ENCODE measurements at places on chromosomes 13 and 19.

DNA sequence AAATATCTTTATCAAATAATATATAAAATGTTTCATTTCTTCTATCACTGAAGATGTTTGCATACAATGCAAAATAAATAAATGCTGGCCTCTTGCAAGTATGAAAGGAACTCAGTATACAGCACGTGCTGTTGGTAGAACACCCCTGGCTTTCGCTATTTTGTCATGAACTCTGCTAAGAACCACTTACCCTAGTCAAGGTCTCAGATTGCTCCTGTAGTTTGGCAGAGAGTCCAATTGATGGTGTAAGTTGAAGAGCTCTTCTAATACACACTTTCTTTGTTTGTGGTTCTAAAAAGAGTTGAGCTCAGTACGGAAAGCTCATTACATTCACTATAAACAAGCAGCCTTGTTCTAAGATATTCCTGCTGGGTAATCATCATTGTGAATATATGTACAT, 1258.9 kb downstream of the EFNB2 start:
- no peak for DNase-seq

GRCh38 chr13:98494769-98495168, 82.1 kb downstream of the STK24 start:
- no peak for DNase-seq

GRCh38 chr19:51339313-51339686, 2.6 kb downstream of the VSIG10L start:
- no peak for DNase-seq

DNA sequence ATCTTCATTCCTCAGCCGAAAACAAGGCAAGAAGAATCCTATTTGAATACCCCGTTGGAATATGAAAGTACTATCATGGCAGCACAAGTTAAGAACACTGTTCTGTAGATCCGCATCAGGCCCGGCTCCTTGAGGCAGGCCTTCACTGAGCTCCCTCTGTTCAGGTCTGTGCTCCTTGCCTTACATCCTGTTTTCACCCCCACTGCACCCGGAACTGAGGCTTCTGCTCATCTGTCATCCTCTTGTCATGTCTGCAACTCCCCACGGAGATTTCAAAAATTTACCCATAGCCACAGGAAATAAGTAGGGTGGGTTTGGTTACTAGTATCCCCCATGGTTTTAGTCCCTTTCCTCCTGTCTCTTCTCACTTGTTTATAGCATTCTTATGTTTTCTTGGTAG, 861.9 kb downstream of the GPC5 start:
- DNase-seq = no peak

DNA sequence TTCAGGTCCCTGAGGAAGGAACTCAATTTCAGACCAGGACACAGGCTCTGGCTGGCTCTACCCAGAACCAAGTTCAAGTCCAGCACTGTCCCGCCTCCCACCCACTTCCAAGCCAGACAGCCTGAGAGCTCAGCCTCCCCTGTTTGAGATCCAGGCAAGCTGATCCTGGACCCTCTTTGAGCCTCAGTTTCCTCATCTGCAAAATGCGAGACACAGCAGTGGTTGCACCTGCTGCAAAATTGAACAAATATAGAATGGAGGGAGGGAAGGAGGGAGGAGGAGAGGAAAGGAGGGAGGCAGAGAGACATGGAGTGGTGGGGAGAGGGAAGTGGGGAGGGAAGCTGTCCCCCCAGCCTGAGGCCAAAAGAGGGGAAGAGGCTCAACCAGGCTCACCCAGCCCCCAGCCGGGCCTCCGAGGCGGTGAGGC, 751 bp downstream of the TMEM221 start:
- no peak for DNase-seq

GRCh38 chr13:36436811-36437210, 4.5 kb downstream of the CCNA1 start:
- DNase-seq = no peak

- DNase-seq = no peak
These were observed 5.9 kb upstream of the CACNG7 start for GRCh38 chr19:53903055-53903680.

DNA sequence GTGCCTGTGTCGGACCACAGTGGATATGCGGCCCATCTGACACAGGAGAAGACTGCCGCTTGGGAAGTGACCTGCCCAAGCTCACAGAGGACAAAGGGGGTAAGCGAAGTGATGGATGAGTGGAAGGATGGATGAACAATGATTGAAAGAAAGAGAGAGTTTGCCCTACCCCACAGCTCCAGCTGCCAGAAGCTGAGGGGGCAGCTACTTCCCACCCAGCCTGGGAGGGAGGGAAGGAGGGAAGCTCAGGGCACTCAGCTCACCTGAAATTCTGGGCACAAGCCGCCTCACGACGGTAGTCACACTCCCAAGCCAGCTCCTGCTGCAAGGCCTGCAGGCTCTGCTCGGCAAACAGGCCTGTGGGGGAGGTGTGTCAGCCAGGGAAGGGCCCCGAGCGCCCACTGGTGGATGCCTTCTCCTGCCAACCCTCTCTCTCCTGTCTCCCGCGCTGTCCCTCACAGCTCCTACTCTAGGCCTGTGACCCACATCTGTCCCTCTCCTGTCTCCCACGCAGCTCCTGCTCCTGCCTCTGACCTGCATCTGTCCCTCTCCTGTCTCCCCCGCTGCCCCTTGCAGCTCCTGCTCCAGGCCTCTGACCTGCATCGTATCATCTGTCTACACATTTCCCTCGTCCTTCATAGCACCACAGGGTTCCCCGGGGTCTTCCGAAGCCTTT, 12.0 kb upstream of the NUMBL start:
- DNase-seq = no peak

GRCh38 chr19:823565-824121, 1.9 kb upstream of the PLPPR3 start:
- peak; percentile 66 for DNase-seq

DNA sequence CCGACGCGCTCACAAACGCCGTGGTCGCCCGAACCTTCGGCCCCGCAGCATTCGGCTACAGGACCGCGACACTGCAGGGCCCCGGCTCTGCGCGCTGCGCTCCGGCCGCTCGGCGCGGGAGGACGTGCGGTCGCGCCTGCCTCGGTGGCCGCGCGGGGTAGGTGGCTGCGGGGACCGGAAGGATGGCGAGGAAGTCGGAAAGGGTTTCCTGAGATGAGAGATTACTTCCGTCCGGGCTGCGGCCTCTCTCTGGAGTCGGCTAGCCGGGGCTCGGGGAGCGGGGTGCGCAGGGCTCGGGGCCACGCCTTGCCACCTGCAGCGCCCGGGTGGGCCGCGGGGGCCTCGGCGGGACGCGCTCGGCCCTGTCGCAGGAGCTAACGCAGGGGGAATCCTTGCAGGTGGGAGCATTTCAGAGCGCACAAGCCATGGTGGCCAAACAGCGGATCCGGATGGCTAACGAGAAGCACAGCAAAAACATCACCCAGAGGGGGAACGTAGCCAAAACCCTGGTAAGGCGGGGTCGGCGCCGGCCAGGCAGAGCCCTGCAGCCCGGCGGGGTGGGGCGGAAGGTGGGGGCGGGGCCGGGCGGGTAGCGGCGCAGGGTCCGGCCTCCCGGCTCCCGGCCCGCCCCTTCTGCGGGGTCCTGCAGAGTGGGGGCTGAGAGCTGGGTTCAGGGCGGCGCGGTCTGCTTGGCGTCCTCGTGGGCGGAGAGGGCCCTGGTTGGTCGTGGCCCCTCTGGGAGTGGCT, at the start of gene SERP2:
SERP2 (plus strand) TSS at position 224 of the 747 bp plus-strand sequence; CDS start at position 426, 202 bp downstream.
- peak; percentile 64 for DNase-seq

DNA sequence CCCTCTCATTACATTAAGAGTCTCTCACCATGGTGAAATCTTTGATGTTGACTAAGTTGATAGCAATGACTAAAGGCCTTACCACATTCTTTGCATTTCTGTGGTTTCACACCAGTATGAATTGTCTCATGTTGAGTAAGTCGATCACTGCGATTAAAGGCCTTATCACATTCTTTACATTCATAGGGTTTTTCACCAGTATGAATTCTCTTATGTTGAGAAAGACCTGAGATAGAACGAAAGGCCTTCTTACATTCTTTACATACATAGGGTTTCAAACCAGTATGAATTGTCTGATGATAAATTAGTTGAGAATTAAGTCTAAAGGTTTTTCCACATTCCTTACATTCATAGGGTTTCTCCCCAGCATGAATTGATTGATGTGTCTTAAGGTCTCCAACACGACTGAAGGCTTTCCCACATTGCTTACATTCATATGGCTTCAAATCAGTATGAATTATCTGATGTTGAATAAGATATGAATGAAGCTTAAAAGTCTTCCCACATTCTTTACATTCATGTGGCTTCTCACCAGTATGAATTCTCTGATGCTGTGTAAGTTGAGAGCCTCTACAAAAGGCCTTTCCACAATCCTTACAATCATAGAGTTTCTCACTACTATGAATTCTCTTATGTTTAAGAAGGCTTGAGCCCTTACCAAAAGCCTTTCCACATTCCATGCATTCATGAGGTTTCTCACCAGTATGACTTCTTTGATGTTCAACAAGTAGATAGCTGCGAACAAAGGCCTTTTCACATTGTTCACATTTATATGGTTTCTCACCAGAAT, 45.6 kb downstream of the ZNF283 start:
- no peak for DNase-seq

- DNase-seq = no peak
These were observed 9.3 kb downstream of the UPK1A start for GRCh38 chr19:35675589-35676140.

DNA sequence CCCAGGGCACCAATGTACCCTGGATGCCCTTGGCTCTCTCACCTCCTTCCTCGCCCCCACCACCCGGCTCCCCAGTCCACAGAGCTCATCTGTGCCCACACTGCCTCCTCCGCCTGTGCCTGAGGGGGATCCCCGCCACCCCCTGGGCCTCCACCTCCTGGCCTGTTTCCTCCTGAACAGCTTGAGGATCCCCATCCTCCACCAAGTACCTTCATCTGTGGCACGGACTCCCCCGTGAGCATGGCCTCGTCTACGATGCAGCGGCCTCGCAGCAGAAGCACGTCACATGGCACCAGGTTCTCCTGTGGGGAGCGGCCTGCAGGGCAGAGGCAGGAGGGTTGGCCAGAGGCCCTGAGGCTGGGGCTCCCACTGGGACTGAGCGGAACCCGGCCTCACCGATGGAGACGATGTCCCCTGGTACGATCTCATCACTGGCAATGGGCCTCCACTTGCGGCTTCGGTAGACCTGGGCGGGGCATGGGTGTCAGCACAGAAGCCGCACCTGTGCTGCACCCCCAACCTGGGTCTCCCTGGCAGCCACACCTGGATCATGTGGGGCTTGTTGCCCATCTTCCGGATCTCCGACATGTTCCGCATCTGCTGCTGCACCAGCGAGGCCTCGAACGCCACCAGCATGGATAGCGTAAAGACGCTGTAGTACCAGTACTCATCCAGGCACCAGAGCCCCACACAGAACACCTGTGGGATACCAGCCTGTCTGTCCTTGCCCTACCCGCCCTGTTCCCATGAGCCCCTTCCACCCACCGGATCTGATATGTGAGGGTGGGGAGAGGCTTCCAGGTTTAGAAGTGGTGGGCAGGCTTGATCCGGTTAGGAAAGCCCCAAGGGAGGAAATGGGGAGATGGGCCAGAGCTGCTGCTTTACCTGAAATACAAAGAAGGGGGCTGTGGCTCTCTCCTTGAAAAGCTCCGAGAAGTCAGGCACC, 6.8 kb downstream of the ATP13A1 start:
- peak; percentile 1 for DNase-seq

DNA sequence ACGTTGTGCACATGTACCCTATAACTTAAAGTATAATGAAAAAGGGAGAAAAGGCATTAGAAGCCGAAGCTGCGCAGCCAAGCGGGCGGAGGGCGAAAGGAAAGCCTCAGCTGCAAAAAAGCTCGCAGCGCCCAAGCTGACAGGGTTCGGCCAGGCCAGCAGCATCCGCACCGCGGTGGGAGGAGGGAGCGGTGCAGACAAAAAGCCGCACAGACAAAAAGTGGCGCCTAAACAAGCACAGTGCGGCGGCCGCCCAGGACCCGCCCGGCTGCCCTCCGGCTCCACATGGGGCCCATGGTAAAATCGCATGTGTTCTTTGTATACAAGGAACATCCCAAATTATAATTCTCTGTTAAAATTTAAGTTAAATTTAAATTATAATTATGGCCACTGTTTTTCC, 42.4 kb downstream of the PSG3 start:
- DNase-seq = no peak

- no peak for DNase-seq
These were observed 51.5 kb downstream of the BICRA start for GRCh38 chr19:47660435-47660832.

DNA sequence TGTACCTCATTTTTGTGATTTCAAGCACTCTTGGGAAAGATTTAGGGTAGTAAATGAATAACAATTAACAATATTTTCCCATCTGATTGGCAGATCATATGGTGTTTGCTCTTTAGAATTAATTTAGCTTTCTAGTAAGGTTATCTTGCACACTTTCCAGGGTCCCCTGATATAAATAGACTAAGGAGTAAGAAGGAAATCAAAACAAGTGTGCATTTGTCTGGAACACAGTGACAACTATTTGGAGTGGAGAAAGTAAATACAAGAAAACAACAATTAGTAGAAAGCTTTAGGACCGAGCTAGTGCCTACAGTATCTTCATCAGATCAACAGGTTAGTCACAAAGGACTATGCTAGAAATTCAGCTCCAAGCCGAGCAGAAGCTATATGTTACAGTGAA, 429.5 kb downstream of the COG6 start:
- DNase-seq = no peak

DNA sequence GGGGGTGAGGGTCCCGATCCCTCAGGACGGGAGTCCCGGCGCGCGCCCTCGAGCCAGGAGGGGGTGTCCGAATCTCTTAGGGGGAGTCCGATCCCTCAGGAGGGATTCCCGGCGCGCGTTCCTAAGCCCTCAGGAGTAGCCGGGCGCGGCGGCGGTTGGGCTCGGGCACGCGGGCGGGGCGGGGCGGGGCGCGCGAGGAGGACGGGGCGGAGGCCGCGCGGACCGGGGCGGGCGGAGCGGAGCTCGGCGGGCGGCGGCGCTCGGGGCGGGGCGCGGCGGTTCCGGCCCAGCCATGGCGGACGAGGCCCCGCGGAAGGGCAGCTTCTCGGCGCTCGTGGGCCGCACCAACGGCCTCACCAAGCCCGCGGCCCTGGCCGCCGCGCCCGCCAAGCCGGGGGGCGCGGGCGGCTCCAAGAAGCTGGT, at the start of gene CUL4A:
CUL4A (plus strand) TSS at position 278 of the 423 bp plus-strand sequence; CDS start at position 293, 15 bp downstream.
- peak; percentile 89 for DNase-seq

DNA sequence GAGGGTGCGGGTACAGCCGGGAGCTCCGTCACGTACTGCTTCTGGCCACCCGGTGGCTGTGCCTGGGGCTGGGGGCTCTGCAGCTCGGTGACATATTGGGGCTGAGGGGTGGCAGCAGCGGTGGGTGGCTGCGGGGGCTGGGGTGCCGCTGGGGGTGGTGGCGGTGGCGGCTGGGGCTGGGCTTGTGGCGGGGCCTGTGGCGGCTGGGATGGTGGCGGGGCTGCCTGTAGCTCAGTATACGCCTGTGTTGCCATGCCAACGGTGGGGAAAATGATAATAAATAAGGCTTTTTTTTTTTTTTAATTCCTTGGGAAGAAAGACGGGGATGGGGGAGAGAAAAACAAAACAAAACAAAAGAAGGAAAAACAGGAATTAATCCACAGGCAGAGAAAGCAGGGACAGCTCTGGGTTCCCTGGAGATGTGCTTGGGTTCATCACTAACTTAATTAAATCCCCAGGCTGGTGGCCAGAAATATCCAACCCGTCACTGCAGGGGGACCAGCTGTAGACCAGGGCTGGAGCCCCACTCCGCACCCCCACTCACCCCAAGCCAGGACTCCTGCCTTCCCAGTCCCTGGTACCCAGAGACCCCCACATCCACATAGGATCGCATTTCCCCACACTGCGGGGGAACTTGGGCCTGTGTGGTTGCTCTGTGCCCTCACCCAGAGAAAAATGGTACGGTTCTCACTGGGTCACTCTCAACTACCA, 12.4 kb downstream of the RFX1 start:
- no peak for DNase-seq

Measured in AG08396 (cell line).